ENCODE measurements at places on chromosomes 12 and 14.

DNA sequence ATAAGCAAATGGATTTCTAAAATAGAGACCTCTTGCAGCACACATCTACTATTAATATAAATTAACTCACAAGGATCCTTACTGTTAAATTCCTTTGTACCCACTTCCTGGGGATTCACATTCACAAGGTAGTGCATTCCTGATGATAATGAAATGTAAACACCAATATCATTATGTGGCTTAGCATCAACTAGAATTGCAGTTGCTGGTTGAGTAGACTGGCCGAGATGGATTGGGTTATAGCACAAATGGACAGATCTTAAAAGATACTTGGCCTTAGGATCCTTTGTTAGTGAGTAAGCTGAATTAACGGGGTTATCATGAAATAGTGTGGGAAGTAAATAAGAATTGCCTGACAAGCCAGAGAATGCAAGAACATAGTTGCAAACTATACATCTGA lies 369.1 kb downstream of the AEBP2 start:
- no peak for DNase-seq

GRCh38 chr12:50275556-50275955 lies 7.8 kb downstream of the LIMA1 start:
- DNase-seq = no peak

- no peak for DNase-seq
Observed at GRCh38 chr12:94660436-94660835, 10.1 kb upstream of the TMCC3 start.

DNA sequence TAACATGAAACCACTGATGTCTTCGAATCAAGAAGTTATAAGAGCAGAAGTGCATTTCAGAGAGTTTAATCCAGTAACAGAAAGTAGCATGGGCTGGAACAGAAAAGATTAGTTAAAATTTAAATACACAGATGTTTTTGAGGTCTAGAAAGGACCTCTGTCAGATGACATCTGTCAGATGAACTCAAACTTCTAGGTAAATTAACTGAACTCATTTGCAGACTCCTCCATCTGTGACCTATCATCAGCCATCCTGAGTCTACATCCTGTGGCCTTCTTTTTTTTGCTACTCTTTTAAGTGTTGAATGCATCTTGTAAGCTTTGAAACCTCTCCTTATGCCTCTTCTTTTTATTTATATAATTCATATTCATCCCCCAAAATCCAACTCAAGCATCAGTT lies 53.3 kb downstream of the C2CD5 start:
- no peak for DNase-seq

Measured in activated T-helper 1 cell treated with Interleukin-2 at 50 U/mL for 16 hours (primary cell).